ENCODE measurements at places on chromosomes 1 and 21.

DNA sequence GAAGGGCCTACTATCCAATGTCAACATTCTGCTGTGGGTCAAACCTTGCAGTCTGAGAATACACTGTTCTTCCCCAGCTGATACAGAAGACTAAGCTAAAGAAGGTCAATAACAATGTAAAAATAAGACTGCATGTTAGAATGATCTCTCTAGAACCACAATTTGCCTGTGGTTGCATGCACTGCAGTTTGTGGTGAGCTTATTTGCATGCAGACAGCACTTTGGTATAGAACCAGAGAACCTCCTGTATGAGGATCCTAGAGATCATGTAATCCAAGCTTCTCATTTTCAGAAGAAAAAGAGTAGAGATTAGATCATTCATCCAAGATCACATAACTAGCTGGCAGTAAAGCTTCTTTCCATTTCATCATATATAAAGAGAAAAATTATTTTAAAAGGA lies 15.8 kb downstream of the SYNJ1 start:
- DNase-seq: no peak

DNA sequence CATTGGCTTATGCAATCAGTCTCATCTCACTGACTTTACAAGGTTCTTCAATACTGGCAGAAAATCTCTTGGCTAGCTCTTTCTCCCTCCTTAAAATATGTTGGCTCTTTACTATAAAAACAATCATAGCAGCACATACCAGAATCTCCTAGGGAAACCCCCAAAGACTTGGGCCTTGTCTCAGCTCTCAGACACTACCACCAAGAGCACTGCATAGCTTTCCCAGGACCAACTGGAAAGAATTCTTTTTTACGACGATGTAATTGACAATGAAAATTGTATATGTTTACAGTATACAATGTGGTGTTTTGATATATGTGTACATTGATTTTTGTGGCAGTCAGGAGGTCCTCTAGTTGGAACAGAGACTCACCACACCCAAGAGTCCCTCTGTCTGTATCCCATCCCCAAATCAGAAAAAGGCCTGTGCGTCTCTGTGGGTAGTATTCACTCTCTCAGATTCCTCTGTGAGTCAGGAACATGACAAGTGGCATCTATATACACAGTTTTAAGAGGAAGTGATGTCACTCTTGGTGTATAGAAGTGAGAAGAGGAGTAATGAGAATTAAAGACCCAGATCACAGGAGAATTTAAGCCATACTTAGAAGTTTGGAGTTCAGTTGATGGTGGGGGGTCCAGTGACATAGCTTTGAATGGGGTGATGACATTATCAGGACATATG lies 21.1 kb downstream of the SMAP2 start:
- peak; percentile 69 for DNase-seq

DNA sequence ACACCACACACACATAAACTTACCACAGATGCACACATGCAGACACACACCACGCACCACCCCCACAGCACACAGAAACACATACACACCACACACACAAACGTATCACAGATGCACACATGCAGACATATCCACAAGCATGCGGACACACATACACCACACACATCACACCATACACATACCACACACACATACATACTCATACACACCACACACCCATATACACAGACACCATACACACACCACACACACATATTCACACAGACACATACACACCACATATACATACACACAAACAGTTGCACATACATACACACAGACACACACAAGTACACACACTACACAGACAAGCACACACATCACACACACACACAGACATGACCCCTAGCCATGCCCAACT lies 37.5 kb upstream of the PDE9A start:
- no peak for DNase-seq

DNA sequence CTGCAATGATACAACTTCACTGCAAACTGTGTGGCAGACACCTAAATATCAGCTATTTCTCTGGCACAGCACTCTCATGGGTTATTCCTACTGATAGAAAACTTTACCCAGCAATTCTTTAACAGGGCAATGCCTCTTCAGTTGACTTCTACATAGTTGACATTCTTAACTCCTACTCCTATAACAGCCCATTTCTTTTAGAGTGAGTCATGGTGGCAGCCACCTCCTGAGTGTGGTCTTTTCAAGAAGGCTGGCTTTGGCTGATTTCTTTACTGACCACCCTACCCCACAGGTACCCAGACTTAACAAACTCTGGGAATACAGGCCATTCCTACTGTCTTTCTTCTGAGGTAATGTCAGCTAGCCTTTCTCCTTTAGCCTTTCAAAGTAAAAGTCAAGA lies 805.8 kb upstream of the ADGRL2 start:
- DNase-seq: no peak

DNA sequence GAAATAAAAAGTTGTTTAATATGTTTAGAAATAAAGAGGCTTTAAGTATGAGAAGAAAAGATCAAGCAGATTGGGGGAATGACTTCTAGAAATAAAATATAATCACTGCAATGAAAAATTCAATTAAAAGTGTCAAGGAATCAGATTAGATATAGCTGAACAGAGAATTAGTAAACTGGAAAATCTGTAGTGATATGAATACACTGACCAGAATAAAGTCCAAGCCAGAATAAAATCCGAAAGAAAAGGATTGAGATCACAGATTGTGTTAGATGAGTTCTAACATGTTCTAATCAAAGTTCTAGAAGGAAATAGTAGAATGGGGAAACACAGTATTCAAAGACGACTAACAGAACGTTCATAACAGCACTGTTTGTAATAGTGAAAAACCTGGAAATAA lies 73.1 kb upstream of the C1orf105 start:
- no peak for DNase-seq

DNA sequence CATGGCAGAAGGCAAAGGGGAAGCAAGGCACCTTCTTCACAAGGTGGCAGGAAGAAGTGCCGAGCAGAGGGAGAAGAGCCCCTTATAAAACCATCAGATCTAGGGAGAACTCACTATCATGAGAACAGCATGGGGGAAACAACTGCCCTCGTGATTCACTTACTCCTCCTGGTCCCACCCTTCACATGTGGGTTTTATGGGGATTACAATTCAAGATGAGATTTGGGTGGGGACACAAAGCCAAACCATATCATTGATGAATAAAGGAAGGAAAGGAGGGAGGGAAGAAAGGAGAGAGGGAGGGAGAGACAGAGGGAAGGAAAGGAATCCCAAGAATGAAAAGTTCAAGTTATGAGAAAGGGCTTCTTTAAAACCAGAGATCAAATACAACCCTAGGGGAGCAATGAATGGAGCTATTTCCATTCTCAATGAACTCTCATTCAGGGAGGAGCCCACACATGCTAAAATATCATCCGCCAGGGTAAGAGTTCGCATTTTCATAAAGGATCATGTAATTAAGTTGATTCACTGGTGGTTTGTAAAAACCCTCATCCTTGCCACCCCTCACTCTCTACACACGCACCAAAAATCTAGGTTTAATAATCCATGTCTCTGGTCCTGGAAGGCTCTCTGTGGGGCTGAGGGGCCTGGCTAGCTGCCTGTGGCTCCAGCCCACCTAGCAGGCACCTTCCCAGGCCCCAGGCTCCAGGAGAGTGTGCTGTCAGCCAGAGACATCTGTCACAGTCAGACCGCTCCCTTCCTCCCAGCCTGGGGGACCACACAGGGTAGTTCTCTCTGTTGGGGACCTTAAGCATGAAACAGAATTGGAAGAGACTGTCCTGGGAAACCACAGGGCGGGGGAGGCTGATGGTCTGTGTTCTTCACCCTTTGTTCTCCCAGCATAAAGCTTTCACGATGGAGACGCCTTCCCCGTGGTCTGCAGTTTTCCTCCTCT lies 94.0 kb downstream of the CCDC185 start:
- DNase-seq: no peak

- DNase-seq: peak; percentile 24
Observed at GRCh38 chr1:215143497-215143896, 61.0 kb downstream of the KCNK2 start.

- DNase-seq: no peak
Observed at GRCh38 chr21:37210130-37210529, 57.0 kb downstream of the VPS26C start.

DNA sequence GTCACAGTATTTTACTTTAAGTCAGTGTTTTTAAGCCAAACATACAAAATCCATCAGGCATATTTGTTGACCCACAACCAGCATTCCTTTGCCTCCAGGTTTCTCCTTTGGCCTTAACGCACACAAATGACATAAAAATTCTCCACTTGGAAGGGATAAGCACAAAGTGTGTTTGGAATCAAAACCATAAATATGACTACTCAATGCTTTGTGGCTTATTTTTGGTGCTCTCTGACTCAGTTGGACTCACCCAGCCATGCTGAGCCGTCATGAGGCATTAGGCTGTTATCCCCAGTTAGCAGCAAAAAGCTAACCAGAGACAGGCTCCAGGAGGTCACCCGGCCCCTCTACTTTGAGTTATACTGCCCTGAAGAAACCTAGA lies 948 bp downstream of the PRUNE1 start:
- no peak for DNase-seq

GRCh38 chr1:65238010-65238409 lies 71.3 kb upstream of the DNAJC6 start:
- no peak for DNase-seq

DNA sequence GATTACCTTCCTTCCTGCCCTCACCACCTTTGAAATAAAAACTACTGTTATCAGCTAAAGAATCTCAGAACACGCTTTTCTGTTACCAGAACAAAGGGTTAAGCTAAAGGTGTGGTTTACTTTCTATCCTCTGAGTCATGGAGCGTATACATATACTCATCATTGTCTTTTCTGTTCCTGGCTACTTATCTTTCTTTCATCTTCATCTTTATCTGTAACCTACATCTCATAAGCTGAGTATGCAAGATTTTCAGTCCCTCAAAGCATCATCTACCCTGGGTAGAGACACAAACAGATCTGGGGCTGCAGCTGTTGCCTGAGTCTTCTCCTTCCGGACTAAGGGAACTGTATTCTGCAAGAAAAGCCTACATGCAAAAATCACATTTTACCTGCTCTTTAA lies 75.6 kb downstream of the LMO4 start:
- DNase-seq: no peak

GRCh38 chr1:55079651-55080050 lies 40.3 kb downstream of the PCSK9 start:
- DNase-seq: no peak

- DNase-seq: peak; percentile 49
Observed at GRCh38 chr1:47189844-47190508, at the start of gene PDZK1IP1. Gene PDZK1IP1, minus strand, starts transcription at chr1:47190036. Its CDS starts 104 bp downstream, at chr1:47189932.

DNA sequence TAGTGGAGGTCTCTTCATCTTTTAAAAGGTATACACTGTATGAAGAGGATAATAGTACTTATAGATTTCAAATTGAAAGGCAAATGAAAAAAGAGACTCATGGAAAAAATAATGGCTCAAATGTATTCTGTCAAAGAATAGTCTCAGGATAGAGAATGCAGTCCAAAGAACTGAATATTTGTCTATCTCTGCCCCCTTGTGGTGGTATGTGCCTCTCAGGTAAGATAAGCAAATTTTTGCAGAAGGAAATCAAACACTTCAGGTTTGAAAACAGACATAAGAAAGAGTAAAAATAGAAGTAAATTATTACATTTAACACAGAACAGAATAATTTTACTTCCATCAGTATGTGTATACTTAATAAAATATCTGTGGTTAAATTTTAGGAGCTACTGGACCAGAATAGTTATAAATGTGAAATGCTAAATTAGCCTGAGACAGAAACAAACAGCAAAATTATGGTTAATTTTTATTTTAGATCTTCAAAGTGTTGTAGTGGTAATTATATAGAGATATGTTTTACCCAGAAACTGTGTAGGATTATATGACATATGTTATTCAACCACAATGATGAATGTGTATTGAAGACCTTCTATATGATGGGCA lies 164.4 kb upstream of the PALMD start:
- DNase-seq: peak; percentile 93

DNA sequence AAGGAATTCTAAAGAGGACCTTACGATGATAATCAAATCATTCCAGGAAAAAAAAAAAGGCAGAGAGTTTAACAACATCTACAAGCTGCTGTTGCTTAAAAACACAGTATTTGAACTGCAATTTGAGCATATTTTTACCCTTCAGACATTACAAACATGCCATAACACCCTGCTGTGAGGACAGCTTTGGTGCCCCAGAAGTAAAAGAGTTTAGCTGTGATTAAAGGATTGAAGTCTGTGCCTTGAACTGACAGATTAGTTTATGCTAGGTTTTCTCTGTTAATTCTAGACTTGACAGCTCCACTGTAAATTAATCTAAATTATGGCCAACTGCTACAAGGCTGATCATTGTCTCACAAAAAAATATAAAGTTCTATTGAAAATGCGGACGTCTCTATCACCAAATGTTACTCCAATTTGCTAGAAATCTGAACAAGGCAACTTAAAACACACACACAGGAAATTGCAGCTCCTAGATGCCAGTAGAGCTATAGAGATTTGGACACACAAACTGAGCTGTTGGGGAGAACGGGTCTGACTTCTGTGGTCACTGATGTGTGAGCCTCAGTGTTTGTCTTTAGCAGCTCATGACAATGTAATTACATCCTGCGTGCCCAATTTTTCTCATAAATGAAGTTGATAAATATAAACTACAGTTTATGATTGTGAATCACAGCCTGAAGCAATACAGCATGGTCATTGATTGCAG lies 217.9 kb downstream of the NTNG1 start:
- no peak for DNase-seq

- DNase-seq: no peak
Observed at GRCh38 chr1:179754041-179754624, 11.0 kb downstream of the FAM163A start.

GRCh38 chr1:196115646-196116045 lies 492.6 kb downstream of the KCNT2 start:
- peak; percentile 9 for DNase-seq

- peak; percentile 84 for DNase-seq
Observed at GRCh38 chr1:92968138-92969032, 7.1 kb upstream of the DIPK1A start.

- no peak for DNase-seq
Observed at GRCh38 chr1:115462566-115463076, 124.6 kb upstream of the NGF start.

DNA sequence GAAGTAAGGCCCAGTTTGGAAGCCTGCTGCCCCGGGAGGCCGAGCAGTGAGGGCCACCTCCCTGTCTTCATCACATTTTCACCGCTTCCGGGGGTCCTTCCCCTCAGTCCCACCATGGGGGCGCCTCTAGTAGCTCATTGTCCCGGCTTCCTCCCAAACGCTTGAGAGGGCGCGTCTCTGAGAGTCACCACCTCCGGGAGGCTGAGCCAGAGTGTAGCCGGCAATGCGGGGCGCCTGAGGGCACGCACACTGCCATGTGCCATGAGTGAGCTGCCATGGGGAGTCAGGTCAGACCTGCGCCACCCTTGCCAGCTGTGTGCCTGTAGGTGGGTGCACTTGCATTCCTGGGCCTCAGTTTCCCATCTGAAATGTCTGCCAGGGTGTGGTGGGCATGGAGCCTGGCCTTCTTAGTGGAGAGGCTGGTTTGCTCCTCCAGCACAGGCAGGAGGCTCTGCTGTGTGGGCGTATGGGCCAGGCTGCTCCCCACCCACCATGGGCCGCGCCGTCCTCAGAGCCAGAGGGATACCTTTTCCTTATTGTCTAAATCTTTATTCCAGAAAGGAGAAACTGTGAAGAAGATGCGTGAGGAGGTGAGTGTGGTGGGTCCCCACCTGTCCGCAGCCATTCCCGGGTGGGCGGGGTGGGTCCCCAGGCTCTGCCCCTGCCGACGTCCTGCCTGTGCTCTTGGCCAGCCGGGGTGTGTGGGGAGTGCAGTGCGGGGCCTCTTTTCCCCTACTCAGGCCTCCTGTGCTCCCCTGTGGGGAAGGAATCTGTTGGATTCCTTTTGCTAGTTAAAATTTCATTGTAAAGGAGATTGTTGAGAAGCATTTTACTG lies 81.3 kb upstream of the COL6A1 start:
- no peak for DNase-seq

- DNase-seq: no peak
Observed at GRCh38 chr1:19462781-19463503, 22.4 kb downstream of the CAPZB start.
